ENCODE measurements at places on chromosomes 7 and 10.
A peak's percentile ranks its signal among the peaks of the same experiment; 100 is the strongest.

DNA sequence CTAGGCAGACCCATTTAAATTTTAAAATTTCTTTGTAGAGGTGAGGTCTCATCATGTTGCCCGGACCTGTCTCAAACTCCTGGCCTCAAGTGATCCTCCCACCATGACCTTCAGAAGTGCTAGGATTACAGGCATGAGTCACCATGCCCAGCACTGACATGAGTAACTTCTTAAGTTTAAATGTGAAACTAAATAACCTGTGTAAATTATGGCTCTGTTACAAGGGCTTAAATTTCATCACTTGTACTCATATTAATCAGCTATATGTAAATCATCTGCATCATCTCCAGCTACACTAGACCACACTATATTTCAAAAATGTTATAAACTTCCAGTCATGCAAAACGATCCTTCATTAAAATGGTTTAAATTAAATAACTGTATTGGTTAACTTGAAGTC, 56.1 kb downstream of the ATAD1 start:
- peak; percentile 52 for DNase-seq

GRCh38 chr7:1842321-1843221, 172.5 kb downstream of the ELFN1 start:
- DNase-seq = no peak

- no peak for DNase-seq
Observed at GRCh38 chr7:146772601-146773000, 656.0 kb downstream of the CNTNAP2 start.

DNA sequence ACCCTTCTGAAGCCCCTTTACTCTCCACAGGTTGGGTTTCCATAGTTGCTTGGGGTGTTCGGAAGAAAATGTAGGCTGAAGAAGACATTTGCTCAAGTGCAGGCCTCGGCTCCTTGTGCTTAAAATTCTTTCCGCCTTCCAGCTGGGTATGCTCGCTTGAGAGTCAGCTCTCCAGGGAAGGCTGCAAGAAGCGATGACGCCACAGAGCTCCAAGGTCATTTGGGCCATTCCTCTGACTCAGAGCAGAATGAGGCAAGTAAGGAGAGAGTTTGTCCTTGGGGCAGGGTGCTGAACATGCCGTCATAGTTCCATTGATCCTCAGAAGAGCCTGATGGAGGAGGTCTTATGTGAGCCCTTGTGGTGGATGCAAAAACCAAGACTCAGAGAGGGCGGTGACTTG, 27.4 kb upstream of the HSPA12A start:
- peak; percentile 29 for DNase-seq

DNA sequence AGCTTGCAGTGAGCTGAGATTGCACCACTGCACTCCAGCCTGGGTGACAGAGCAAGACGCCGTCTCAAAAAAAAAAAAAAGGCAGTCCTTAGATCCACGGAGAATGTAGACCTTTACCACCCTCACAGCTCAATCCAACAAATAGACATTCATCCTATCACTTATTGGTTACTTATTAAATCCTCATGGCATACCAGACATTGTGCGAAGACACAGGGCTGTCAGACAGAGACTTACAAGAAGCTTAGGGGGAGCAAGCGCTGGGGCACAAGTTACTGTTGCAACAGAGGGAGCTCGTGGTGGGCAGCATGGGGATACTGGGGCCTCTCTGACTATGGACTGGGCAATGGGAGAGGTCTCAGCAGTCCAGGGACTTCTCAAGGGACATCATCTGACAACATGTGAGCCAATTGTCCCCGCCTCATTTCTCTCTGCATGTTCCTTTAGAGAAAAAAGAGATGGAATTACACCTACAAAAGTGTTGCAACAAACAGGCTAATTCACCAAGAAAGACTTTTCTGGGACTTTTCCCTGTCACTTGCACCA, 82.8 kb upstream of the TNS3 start:
- DNase-seq = no peak

DNA sequence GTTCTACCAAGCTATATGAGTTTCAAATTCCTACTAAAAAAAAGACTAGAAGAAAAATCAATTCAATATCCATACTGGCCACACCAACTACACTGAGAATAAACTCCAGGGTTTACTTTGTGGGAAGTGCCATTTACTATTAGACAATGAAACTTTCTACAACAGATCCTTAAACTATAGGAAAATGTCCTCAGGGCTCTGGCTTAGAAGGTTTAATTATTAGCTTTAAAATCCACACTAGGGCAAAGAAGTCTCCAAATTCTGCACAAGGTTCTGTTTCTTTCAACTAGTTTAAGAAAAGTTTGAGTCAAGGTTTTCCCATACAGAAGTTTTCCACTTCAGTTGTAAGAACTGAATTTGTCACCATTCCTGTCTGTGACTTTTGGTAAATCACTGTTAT, 231.7 kb upstream of the CCDC6 start:
- no peak for DNase-seq

DNA sequence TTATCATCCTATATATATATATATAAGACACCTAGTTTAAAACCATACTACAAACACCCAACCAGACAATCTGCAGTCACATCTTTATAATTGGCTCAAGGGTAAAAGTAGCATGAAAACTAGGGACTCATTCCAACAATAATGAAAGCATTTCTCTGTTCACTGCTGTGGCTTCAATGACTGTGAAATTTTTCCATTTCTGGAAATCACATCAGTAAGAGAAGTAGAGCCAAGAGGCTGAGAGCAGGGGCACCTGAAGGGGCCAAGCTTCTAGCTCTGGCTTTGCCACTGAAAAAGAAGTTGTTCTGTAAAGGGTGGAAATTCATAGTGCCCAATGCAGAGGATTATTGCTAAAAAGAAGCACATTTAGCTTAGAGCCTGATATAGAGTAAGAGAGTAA, 158.6 kb upstream of the GLI3 start:
- DNase-seq = no peak

GRCh38 chr7:134949171-134949570, 37.1 kb upstream of the AGBL3 start:
- DNase-seq = no peak

GRCh38 chr10:49094646-49095045, 20.7 kb downstream of the VSTM4 start:
- DNase-seq = no peak

DNA sequence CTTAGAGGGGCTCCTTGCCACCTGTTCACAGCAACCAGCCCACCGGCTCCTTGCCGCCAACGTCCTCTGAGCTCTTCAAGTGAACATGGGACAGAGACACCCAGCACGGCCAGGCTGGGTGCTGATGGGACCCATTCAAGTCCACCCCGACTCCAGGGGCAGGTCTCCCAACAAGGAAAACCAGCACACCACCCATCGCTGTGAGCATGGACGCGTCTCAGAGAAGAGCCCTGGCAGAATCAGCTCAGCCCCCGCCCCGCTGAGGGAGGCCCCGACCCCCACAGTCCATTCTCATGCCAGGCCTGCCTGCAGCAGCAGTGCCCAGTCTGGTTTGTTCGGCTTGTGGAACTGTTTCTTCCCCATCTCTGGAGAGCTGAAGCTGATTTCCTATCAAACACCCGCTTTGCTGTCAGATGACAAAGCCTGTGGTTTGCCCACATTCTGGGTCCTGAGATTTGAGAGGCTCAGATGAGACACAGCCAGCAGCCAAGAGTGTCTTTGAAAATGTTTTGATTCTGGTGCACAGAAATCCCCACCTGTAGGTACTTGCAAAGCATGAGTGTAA, 216.6 kb downstream of the ZMYND11 start:
- no peak for DNase-seq

GRCh38 chr7:91533996-91534395, 269.8 kb downstream of the FZD1 start:
- no peak for DNase-seq

DNA sequence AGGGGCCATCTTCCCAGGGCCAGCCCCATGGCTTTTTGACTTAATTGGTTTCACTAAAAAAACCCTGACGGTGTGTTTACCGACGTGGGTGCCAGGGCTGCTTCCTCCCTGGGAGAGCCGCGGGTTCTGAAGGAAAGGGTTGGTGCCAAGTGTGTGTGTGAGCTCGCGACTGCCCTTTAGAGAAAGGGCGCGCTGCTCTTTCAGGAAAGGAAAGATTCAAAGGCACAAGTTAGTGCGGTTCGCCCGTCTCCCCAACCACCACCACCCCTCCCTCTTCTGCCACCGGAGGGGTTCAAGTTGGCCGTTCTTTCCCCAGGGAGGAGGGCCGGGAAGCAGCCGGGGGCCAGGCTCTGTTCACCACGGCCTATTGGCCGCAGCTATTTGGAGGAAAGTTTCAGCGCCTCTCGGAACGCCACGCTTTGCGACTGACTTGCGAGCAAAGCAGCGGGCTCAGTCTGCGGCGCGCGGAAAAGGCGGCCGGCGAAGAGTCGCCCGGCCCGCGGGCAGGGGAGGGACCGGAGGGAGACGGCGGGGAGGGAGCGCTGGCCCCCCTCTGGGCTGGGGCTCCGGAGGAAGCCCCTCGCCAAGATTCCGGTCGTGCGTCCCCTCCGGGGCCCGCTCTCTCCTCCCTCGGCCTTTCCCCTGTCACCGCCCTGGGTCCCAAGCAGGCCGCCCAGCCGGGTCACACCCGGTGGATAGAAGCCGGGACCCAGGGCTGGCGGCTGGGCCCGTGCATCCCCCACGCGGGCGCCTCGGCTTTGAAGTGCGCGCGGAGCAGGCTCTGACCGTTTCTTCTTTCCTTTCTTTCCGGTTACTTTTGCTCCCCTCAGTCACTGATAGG, 165.9 kb upstream of the PPP1R3A start:
- DNase-seq = peak; percentile 5

DNA sequence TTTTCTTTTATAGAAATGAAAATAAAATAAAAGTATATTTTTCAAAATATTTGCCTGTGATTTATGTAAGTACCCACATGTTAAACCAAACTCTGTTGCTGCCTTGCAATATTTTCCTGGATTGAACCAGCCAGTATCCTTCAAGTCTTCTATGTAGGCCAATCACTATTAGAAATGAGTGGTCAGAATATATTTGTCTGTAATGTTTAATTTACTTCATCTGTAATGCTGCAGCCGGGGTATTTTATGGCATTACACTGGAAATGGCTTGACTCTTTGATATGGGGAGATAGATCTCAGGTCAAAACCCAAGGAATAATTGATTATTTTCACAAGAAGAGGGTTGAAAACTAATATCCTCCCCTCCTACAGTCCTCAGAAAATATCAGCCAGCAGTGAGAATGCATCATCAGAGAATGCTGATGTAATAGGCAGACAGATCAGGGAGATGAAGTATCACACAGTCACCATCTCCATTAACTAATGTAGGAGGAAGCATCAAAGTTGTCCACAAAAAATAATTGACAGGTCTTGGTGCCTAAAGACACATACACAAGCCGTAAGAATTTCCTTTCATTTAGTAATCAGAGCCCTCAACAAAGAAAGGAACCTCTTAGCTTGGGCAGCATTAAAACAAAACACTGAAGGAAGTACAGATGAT, 82.5 kb downstream of the VWDE start:
- no peak for DNase-seq

DNA sequence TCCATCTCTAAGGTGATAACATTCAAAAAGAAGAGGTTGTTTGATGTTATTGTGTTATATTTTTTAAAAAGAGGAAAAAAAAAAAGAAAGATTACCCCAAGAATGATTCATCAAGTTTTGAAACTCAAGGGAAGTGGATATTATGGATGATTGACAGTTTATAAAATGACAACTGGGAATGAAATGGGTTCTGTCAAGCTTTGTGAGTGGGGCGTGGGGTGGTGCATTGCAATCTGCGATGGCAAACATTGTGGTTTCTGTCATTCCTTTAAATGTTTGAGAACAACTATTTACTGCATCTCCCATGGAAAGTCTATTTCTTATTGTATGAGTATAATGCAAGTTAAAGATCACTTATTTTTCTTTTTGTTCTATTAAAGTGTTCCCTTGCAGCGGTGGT, 297.0 kb downstream of the CCDC3 start:
- peak; percentile 36 for DNase-seq

- DNase-seq = no peak
Observed at GRCh38 chr10:13563481-13564445, 23.0 kb upstream of the PRPF18 start.

DNA sequence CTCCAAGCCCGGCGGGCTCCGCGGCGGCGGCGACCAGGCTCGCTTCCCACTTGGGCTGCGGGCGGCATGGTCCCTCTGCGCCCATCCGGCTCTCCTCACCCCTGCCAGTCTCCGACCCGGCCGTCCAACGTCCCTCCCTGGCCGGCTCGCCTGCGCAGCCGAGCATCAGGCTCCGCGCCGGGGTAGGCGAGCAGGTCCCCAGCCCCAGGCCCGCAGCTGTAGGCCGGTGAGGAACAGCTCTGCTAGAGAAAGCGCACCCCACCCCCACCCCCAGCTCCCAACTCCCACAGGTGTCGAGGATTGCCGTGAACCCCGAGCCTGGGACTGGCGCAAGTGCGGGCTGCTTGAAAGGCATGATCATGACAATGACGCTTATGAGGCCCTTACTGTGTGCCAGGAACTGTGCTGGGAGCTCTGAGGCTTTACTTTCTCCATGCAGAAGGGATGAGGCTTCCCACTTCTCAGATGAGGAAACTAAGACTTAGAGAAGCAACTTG, 20.8 kb upstream of the PAX2 start:
- DNase-seq = no peak

GRCh38 chr10:45422207-45422865, 48.3 kb downstream of the ALOX5 start:
- DNase-seq = no peak

DNA sequence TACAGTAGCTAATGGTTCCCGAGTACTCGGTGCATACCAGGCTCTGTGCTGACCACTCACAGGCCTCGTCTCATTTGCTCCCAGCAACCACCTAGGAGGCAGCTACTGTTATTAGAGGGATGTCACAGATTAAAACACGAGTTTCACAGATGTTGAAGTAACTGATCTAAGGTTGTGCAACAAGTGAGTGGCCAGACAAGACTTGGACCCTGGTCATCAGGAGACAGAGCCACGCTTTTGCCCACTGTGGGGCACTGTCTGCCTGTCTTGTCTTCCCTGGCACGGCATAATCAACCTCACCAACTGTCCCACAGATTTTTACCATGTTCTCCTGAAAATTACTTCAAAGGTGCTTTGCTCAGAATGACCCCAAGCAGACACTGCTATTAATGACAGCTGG, 111.6 kb upstream of the HABP2 start:
- DNase-seq = no peak

- no peak for DNase-seq
Observed at GRCh38 chr7:8185926-8186683, 75.9 kb downstream of the ICA1 start.

- DNase-seq = no peak
Observed at GRCh38 chr10:69588358-69588757, 15.1 kb upstream of the NEUROG3 start.

GRCh38 chr10:97647556-97647955, 7.1 kb downstream of the PI4K2A start:
- DNase-seq = peak; percentile 61

- DNase-seq = no peak
Observed at GRCh38 chr10:35854661-35855060, 212.6 kb upstream of the FZD8 start.

- DNase-seq = no peak
Observed at GRCh38 chr7:113608782-113609181, 310.0 kb downstream of the PPP1R3A start.

DNA sequence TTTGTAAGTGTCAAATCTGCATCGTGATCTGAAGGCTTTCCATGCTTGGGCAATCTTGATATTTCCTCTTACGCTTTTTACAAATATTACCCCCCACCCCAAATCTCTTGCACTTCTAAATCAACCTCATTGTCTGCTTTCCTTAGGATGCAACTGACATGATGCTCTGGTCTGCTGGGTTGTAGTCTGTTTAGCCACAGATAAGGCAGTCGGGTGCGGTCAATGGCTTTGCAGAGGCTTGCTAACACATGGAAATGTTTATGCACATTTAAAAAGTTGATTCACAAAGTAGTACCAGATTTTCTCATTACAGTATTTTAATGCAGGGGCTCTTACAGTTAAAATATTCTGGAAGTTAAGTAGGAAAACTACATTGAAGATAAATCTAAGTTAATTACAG, 172.5 kb downstream of the BAMBI start:
- no peak for DNase-seq

GRCh38 chr10:11683529-11684320, 58.5 kb upstream of the ECHDC3 start:
- no peak for DNase-seq

Measured in RWPE1 (cell line).